ENCODE measurements at places on chromosomes 16 and 17. TPM values are rescaled to one million over a fixed set of nuclear protein-coding genes. Genes with fewer than 3 reads are reported as not detected.

The HS3ST6 gene
- not detected for total RNA-seq

DNA sequence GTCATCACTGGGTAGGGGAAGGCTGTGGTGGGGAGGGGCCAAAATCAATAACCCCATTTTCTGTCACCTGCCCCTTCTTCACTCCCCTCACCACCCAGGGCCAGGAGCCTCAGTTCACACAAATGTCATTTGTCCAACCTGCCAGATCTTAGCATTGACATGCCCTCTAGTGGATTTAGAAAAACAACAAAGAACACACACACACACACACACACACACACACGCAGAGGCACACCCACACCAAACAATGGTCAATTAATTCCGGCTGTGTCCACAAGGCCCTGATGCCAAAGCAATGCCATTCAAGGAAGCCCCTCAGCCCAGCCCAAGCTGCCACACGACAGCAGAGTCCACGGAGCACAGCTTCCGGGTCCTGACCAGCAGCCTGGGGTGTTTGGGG lies 68.4 kb downstream of the NOG start:
- DNase-seq = no peak

DNA sequence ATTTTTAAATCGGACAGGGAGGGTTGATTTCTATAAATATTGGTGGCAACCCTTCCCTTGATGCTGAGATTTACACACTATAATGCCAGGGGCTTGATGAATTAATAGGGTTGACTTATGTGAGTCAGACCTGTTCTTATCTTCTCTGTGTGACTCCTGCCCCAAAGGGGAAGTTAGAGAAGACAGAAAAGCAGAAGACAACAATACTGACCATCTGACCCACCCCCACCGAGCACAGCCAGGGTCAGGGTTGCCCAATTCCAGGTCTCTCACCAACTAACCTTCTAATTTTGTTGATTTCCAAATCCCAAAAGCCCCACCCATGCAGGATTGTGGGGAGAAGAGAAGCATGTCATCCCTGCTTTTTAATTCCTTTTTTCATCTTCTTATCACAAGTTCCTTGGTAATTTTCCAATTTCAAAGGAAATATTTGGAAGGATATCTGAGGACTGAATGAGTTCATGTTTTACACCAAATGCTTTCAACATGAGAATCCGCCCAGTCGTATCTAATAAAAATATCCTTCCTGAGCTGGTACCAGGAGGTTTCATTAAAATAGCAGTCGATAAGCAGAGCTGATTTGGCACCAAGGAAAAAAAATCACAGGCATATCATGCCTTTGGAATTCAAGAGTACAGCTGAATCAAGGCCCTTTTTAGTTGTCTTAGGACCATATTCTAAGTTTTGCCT lies 603.4 kb upstream of the CDH11 start:
- DNase-seq = no peak

GRCh38 chr16:59295993-59296736 lies 562.0 kb upstream of the GOT2 start:
- no peak for DNase-seq

DNA sequence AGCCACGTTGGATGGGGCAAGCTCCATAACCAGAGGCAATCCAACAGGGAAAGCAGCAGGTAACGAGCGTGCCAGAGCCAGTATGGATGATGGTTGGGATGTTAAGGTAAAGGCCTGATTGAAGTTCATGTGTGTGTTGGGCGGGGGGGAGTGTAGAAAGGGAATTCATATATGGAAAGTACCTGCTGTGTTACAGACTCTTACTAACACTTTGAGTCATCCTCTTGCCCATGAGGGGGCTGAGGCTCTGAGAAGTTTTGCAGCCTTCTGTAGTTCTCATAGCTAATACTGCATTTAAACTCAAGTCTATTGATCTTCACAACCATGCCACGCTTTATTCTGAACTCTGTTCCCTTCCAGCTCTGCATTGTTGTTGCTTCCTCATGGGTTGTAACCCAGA lies 28.5 kb downstream of the SYCE1L start:
- DNase-seq = no peak

DNA sequence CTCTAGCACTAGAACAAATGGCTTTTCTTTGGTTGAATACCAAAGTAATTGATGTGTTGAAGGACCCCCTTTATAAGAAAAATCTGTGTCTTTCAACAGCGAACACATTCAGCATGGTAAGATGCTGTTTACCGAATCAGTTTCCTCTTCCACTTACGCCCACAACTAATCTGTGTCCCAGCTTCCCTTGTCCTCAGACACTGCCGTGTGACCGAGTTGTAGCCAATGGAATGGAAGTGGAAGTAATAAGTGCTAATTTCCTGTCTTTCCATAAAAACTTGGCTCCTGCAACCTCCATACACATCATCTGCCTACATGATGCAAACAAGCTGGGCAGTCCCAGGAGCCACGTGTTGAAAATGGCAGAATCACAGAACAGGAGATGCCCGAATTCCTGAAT lies 10.4 kb downstream of the CDIPT start:
- no peak for DNase-seq

- DNase-seq = no peak
Measured at GRCh38 chr16:74232806-74233465, 63.7 kb upstream of the PSMD7 start.
